ENCODE measurements at places on chromosomes 2 and 18. TPM values are rescaled to one million over a fixed set of nuclear protein-coding genes. Genes with fewer than 3 reads are reported as not detected.
A peak's percentile ranks its signal among the peaks of the same experiment; 100 is the strongest.

GRCh38 chr2:120118471-120118870 is 104.7 kb downstream of the TMEM185B start:
- DNase-seq = no peak

GRCh38 chr2:40192864-40193669 is 258.8 kb downstream of the SLC8A1 start:
- peak; percentile 8 for DNase-seq

- DNase-seq = peak; percentile 29
Observed at GRCh38 chr18:40607542-40608148, 1347.4 kb upstream of the PIK3C3 start.

DNA sequence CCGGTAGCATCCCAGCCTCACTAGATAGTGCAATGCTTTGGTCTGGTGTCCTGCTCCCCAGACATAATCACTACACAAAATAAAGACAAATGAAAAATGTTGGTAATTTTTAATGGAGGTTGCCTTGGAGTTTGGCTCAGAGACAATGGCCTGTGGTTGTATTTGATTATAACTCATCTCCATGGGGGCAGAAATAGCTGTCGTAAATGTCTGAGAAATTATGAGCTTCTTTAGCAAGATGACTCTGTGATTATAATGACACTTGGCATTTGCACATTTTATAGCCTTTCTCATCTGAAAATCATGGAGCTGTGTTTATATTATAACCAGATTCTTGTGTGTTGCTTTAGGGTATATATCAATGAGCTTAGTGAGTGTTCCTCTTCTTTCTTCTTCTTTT is 1779.7 kb upstream of the CELF4 start:
- no peak for DNase-seq

Gene HS6ST1
- 26.1 TPM for total RNA-seq

Gene DSG1
- not detected for total RNA-seq

Measured in cardiac muscle cell (in vitro differentiated cells and primary cell).